ENCODE measurements at places on chromosomes 13 and 19. TPM values are rescaled to one million over a fixed set of nuclear protein-coding genes. Genes with fewer than 3 reads are reported as not detected.

Gene PLPP2
- not detected for total RNA-seq

GRCh38 chr19:6172074-6172863 is 36.8 kb downstream of the ACSBG2 start:
- no peak overlapping the region for H3K27ac ChIP-seq
- peaks cover 15% of the 10 kb centered on the region for H3K27me3 ChIP-seq
- H3K4me1 ChIP-seq: no peaks in the 10 kb centered on the region
- H3K36me3 ChIP-seq: no peaks in the 10 kb centered on the region
- DNase-seq: no peak

DNA sequence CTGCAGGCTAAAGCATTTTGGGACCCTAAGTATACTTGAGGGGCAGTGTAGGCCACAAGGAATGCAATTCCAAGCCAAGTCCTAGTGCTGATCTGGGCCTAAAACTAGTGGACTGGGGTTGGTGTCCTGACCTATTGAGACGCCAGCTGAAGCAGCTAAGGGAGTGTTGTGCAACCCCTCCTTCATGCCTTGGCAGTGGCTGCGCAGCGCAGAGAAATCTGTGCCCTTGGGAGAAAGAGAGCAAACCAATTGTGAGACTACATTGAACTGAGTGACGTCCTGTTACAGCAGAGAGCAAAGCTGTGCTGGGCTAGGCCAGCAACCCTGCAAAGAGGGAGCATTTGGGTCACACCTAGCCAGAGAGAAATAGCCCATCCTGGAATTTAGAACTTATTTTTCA is 2715.0 kb upstream of the PCDH20 start:
- H3K4me1 ChIP-seq: no peaks in the 10 kb centered on the region
- H3K27ac ChIP-seq: no peak overlapping the region
- no peaks in the 10 kb centered on the region for H3K27me3 ChIP-seq

DNA sequence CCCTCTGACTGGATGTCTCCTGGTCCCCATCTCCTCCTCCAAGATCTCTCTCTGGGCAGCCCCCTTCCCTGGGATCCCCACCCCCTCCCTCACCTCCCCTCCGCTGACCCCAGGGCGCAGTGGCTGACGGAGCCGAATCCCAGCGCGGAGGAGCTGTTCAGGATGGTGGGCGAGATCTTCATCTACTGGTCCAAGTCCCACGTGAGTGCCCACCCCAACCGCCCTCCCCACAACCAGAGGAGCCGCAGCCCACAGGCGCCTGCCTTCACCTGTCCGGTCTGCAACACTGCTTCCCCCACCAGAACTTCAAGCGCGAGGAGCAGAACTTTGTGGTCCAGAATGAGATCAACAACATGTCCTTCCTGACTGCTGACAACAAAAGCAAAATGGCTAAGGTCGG is 89.4 kb downstream of the RYR1 start:
- H3K4me3 ChIP-seq: no peak overlapping the region
- DNase-seq: no peak
- H3K36me3 ChIP-seq: no peaks in the 10 kb centered on the region
- H3K4me1 ChIP-seq: peaks cover 7% of the 10 kb centered on the region

- H3K27ac ChIP-seq: peak overlapping the region; percentile 73
- DNase-seq: no peak
- peaks cover 51% of the 10 kb centered on the region for H3K36me3 ChIP-seq
- no peaks in the 10 kb centered on the region for H3K27me3 ChIP-seq
- H3K4me1 ChIP-seq: peaks cover 4% of the 10 kb centered on the region
These were observed 15.7 kb downstream of the ZNF627 start for GRCh38 chr19:11612816-11613511.

DNA sequence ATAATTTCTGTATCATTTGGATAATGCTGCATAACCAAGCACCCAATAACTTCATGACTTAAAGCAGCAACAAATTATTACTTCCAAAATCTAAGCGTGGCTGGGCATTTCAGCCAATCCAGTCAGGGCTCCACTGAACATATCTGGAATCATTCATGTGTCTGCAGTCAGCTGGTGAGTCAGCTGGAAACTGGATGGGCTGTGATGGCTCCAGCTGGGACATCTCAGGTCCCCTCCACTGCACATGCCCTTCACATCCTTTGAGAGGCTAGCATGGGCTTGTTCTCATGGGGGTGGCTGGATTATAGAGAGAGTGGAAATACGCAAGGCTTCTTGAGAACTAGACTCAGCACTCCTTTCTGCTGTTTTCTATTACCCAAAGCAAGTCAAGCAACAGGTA is 961.9 kb downstream of the DIAPH3 start:
- no peaks in the 10 kb centered on the region for H3K27me3 ChIP-seq
- no peaks in the 10 kb centered on the region for H3K36me3 ChIP-seq
- no peak overlapping the region for H3K4me3 ChIP-seq
- no peak for DNase-seq
- no peaks in the 10 kb centered on the region for H3K4me1 ChIP-seq

DNA sequence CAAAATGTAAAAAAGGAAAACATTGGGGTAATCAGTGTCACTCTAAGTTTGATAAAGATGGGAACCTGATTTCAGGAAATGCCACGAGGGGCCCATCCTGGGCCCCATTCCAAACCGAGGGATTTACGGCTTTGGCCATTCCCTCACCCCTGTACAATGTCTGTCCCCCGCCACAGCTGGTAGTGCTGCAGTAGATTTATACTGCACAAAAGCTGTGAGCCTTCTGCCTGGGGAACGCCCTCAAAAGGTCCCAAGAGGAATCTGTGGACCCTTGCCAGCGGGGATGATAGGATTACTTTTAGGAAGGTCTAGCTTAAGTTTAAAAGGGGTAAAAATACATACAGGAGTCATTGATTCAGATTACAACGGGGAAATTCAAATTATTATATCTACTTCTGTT is 173.4 kb upstream of the SGCG start:
- H3K4me1 ChIP-seq: no peaks in the 10 kb centered on the region
- no peak overlapping the region for H3K4me3 ChIP-seq
- no peaks in the 10 kb centered on the region for H3K36me3 ChIP-seq
- H3K27ac ChIP-seq: no peak overlapping the region
- no peak for DNase-seq
- peaks cover 3% of the 10 kb centered on the region for H3K27me3 ChIP-seq

DNA sequence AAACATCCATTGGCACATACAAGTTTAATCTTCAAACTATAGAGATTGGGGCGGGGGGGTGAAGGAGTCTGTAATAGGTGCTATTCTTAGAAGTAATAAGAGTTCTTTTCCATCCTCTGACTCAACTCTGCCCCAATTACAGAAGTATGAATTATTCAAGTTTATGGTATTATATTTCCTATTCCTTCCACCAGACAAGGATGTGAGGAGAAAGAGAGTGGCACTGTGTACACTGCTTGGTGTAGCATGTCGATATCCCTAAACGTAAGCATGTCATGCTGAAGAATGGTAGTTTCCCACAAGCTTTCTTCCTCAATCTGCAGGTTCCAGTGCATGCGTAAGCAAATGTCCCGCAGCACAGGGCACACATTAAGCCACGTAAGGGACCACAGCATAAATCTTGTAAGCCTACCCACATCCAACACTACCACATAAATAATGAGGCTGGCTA is 14.1 kb downstream of the BRD4 start:
- H3K36me3 ChIP-seq: peaks cover 9% of the 10 kb centered on the region
- H3K27ac ChIP-seq: peak overlapping the region; percentile 27
- no peak overlapping the region for H3K4me3 ChIP-seq
- no peak for DNase-seq
- H3K4me1 ChIP-seq: peaks cover 47% of the 10 kb centered on the region
- H3K27me3 ChIP-seq: no peaks in the 10 kb centered on the region

Measured in activated naive CD8-positive, alpha-beta T cell treated with anti-CD3 and anti-CD28 coated beads, Interleukin-2, amount 10 ng/mL, durations not matched to agents 7 days and 5 days (primary cell).